NCI-H345 (cell line): ENCODE measurements at places on chromosomes 3 and 15.

GRCh38 chr3:12884186-12884680 lies 42.9 kb upstream of the RPL32 start:
- DNase-seq = no peak

GRCh38 chr3:146640361-146640760 lies 35.2 kb upstream of the PLSCR5 start:
- DNase-seq = no peak

DNA sequence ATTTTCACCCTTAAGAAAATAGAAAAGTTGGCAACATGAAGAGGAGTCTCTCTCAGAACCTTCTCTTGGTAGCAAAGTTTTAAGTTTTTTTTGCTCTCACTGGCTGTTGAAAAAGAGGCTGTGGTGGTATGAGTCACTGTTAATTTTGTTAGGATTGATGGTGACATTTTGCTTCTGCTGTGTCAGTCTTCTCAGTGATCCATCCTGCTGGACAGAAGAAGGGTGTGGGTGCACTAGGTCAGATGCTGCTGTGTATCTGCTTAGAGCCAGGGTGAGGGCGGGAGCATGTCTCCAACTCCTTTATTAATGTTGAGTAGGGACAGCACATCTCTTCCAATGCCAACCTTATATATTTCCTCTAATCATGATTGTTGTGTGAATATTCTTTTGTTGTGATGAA lies 369.5 kb downstream of the FEZF2 start:
- DNase-seq = no peak

DNA sequence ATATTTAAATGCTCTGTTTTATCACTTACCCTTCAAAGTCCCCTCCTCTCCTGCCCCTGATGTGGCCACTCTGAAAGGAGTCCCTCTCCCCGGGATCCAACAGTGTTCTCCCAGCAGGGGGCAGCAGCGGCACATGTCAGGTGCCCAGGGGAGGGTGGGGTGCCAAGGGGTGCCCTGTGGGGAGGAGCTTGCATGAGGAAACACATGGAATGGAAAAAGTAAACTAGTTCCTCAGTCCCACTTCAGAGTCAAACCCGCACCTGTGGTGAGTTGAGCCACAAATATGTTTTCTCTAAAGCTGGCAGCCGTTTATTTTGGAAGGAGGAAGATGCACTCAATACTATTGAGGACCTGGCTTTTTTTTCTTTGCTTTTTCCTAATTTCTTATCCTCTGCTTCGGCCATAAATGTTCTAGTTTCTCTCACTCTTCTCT lies 30.1 kb upstream of the NRROS start:
- DNase-seq = peak; percentile 87

GRCh38 chr15:30041868-30042267 lies 40.9 kb upstream of the GOLGA8J start:
- DNase-seq = no peak

DNA sequence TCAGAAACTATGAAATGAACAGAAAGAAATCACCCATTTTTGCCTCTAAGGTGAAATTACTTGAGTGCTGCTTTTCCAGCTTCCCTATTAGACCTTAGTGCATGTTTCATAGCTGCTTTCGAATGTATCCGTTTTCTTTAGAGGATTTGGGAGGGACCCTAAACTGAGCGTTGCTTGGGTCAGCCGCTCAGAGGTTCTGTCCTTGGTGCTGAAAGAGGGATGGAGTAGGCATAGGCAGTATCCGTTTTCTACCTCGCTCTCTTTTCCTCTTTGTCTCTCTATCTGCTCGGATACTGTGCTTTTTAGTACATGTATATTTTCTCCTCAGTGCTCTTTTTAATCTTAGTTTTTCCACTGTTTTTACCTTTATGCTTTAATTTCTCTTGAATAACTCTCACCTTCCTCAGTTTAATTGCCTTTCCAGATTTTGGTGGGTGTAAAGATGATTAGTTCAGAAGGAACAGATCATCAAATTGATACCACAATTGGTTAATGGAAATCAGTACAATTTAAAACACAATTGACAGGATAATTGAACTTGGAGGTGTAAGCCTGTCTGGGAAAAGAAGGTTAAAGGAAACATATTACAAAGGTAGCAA lies at the start of gene DRD3:
TSS of gene DRD3 (minus strand) at position 283 of the 599 bp plus-strand sequence. CDS start 7,060 bp downstream, outside the sequence.
- DNase-seq = no peak

DNA sequence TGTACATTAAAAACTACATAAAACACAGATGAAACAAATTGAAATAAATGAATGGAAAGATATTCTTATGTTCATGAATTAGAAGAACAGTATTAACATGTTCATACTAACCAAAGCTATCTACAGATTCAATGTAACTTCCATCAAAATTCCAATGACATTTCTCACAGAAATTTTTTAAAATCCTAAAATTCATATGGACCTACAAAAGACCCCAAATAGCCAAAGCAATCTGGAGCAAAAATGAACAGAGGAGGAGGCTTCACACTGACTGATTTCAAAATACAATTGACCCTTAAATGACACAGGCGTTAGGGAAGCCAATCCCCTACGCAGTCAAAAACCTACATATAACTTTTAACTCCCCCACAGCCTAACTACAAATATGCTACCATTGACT lies 39.4 kb downstream of the KPNA1 start:
- no peak for DNase-seq

- no peak for DNase-seq
These were observed 441.1 kb upstream of the MDFIC2 start for GRCh38 chr3:70753572-70753971.

DNA sequence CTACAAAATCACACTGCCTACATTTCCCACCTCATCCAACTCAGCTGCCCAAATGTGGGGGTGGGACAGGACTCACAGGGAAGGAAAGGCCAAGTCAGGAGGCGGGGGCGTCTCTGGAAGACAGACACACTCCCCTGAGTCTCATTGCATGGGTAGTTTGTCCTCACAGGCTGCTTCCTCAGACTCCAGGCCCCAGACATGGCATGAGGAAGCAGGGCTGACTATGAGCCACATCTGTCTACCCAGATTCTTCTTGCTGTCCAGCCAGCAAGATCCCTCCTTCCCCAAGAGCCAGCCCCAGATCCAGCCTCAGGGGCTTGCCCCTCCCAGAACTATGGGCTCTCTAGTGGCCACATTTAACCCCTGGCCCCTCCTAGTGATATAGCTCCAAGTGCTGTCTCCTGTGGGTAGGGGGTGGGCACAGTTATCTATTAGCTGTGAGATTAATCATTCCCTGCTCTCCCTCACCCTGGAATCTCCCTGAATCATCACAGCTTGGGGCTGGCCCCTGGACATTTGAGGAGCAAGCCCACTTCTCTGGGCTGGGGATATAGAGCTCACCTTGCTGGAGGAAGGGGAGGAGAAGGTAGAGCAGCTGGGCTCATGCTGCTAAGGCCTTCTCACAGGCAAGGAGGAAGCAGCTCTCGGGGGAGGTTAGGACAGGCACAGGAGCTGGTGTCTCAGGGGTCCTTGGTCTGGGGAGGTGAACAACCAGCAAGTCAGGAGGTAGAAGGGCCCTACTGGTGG lies 2.1 kb upstream of the CCDC33 start:
- no peak for DNase-seq

GRCh38 chr3:61589856-61590255 lies 28.5 kb downstream of the PTPRG start:
- no peak for DNase-seq

DNA sequence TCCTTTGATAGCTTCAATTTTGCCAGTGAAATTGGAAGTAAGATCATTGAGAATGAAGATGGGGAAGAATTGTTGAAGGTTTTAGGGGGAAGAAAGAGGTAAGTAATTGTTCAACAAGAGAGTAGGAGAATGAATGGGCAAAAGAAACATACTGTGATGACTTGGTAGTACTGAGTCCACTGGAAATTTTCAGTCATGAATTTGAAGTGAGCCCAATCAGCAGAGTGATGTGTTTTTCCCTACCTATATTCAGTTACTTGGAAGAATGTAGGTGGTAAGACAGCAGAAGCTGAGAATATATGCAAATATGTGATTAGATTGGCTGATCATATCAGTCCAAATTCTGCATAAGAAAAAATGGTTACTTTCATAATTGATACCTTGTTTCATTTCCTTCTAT lies 569.6 kb downstream of the AGBL1 start:
- no peak for DNase-seq

- no peak for DNase-seq
These were observed 2.1 kb downstream of the CD47 start for GRCh38 chr3:108088697-108089096.

DNA sequence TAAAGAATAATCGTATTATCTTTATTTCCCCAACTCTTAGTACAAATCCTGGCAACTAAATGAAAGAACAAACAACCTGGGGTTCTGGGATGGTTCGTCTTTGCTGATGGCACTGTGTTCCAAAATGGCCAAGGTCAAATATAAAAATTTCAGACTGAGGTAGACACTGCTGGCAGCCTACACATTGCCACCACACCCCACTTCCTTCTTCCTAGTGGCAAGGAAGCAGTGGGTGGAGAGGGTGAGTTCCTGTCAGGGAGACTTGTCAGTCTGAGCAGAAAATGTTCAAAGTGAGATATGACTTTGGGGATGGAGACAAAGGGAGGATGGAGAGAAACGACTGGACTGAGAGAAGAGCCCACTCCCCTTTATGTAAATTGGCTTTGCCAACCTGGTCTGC lies 69.6 kb downstream of the LMCD1 start:
- DNase-seq = no peak

GRCh38 chr3:157069846-157070677 lies 89.9 kb downstream of the CCNL1 start:
- no peak for DNase-seq

DNA sequence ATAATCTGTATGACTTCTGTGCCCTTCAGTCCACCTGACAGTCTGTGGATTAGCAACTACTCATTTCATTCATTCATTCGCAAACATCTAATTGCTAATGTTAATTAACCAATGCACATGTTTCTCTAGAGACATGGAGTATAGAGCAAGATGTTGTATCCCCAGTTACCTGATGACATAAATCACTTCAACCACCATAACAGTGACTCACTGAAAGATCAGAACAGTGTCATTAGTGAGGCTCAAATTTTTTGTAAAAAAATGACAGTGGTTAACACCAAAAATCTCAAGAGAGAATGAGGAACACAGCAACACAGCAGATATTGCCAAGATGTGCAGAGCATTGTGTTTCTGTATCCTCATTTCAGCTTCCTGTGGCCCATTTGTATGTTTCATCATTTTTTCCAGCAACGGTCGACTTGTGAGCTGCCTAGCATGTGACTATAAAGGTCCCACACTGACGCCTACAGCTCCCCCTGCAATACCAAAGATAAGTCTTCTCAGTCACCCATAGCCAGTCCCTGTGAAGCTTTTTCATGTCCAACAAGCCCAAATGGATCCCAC lies 3.7 kb upstream of the PLD1 start:
- DNase-seq = no peak

GRCh38 chr15:80424381-80424780 lies 20.2 kb downstream of the ARNT2 start:
- no peak for DNase-seq

- DNase-seq = no peak
These were observed 227.1 kb downstream of the RPLP1 start for GRCh38 chr15:69679623-69680228.
